ENCODE measurements at places on chromosomes 3 and 15. TPM values are rescaled to one million over a fixed set of nuclear protein-coding genes. Genes with fewer than 3 reads are reported as not detected.

The NR1I2 gene
- 0.21 TPM for polyA plus RNA-seq

The MAP3K13 gene
- polyA plus RNA-seq: 58.5 TPM

The RNU5B-1 gene
- polyA plus RNA-seq: not detected

The GABRB3 gene
- not detected for polyA plus RNA-seq

The MOBP gene
- polyA plus RNA-seq: not detected

The FRMD4B gene
- polyA plus RNA-seq: 0.20 TPM

The ROPN1 gene
- polyA plus RNA-seq: not detected

The RAD51 gene
- 0.61 TPM for polyA plus RNA-seq

The ECE2 gene
- not detected for polyA plus RNA-seq

The FAM3D gene
- not detected for polyA plus RNA-seq

The SLC7A14 gene
- polyA plus RNA-seq: not detected

The FETUB gene
- not detected for polyA plus RNA-seq

The EBLN2 gene
- polyA plus RNA-seq: 0.90 TPM

The ARHGEF26 gene
- polyA plus RNA-seq: 0.15 TPM

The SOX2 gene
- polyA plus RNA-seq: not detected

The TRIM42 gene
- not detected for polyA plus RNA-seq

The UBA7 gene
- 67.7 TPM for polyA plus RNA-seq

The ZNF385D gene
- not detected for polyA plus RNA-seq

The OR5H14 gene
- polyA plus RNA-seq: not detected

The ZNF660 gene
- 3.6 TPM for polyA plus RNA-seq

The CA12 gene
- polyA plus RNA-seq: not detected

The TMEM158 gene
- not detected for polyA plus RNA-seq

The GOLGA8T gene
- not detected for polyA plus RNA-seq

The CAPN3 gene
- polyA plus RNA-seq: 5.7 TPM

The IMPG2 gene
- polyA plus RNA-seq: not detected

The KY gene
- polyA plus RNA-seq: not detected

The SRGAP3 gene
- 0.36 TPM for polyA plus RNA-seq

The WDR76 gene
- polyA plus RNA-seq: 5.3 TPM

The SMARCC1 gene
- 99.6 TPM for polyA plus RNA-seq

The SH3BP5 gene
- polyA plus RNA-seq: 131 TPM

The B3GALNT1 gene
- polyA plus RNA-seq: 0.74 TPM

The CFAP92 gene
- not detected for polyA plus RNA-seq

The DLL4 gene
- polyA plus RNA-seq: not detected

The RTP1 gene
- not detected for polyA plus RNA-seq
